Thoracic aorta endothelial cell (primary cell): ENCODE measurements at places on chromosomes 1 and 21. TPM values are rescaled to one million over a fixed set of nuclear protein-coding genes. Genes with fewer than 3 reads are reported as not detected.

Gene CD244
- total RNA-seq, result not detected in 2 replicates

Gene TRABD2B
- total RNA-seq, result not detected in 2 replicates

Gene ADAMTSL4
- 0.27 and 0.86 TPM in 2 replicates for total RNA-seq

Gene TNFSF18
- total RNA-seq, result 70.5 and 71.2 TPM in 2 replicates

Gene TRIM67
- total RNA-seq, result not detected in 2 replicates

Gene CHODL
- total RNA-seq, result 0.13 TPM in 1 of 2 replicates, not detected in the other

Gene C1orf115
- total RNA-seq, result 23.3 and 25.0 TPM in 2 replicates

Gene MYOG
- total RNA-seq, result not detected in 2 replicates

Gene CD1C
- not detected in 2 replicates for total RNA-seq

Gene CELSR2
- 0.80 and 1.7 TPM in 2 replicates for total RNA-seq

Gene GABPA
- total RNA-seq, result 40.3 and 41.2 TPM in 2 replicates

Gene DISC1
- 18.0 and 20.3 TPM in 2 replicates for total RNA-seq

Gene TEKT2
- 0.22 TPM in 1 of 2 replicates, not detected in the other for total RNA-seq

Gene CLCA4
- total RNA-seq, result not detected in 2 replicates

Gene ITSN1
- 81.4 and 97.5 TPM in 2 replicates for total RNA-seq

Gene STPG1
- total RNA-seq, result 4.3 and 8.5 TPM in 2 replicates

Gene ILDR2
- 0.14 TPM in 1 of 2 replicates, not detected in the other for total RNA-seq

Gene UBXN10
- total RNA-seq, result 0.07 TPM in 1 of 2 replicates, not detected in the other

Gene DNTTIP2
- total RNA-seq, result 64.3 and 68.0 TPM in 2 replicates

Gene CR1L
- total RNA-seq, result not detected in 2 replicates

Gene AGT
- total RNA-seq, result not detected in 2 replicates

Gene ASPM
- 85.8 and 148 TPM in 2 replicates for total RNA-seq

Gene ELF3
- total RNA-seq, result 0.07 and 0.13 TPM in 2 replicates

Gene ELAVL4
- total RNA-seq, result not detected in 2 replicates

Gene PROK1
- total RNA-seq, result not detected in 2 replicates

Gene HORMAD1
- 0.29 TPM in 1 of 2 replicates, not detected in the other for total RNA-seq

Gene C1orf53
- total RNA-seq, result 2.9 and 3.5 TPM in 2 replicates

Gene LPAR3
- 0.07 TPM in 1 of 2 replicates, not detected in the other for total RNA-seq

Gene LCE3E
- total RNA-seq, result not detected in 2 replicates

Gene BARHL2
- not detected in 2 replicates for total RNA-seq

Gene DIO1
- not detected in 2 replicates for total RNA-seq

Gene ACP6
- 5.2 and 7.4 TPM in 2 replicates for total RNA-seq

Gene AP4B1
- 37.1 and 43.9 TPM in 2 replicates for total RNA-seq
